ENCODE measurements at places on chromosomes 1 and 21.

GRCh38 chr1:25081496-25081895 lies 150.8 kb downstream of the SYF2 start:
- ATAC-seq = no peak

GRCh38 chr1:19359357-19359756 lies 47.2 kb downstream of the SLC66A1 start:
- no peak for ATAC-seq

DNA sequence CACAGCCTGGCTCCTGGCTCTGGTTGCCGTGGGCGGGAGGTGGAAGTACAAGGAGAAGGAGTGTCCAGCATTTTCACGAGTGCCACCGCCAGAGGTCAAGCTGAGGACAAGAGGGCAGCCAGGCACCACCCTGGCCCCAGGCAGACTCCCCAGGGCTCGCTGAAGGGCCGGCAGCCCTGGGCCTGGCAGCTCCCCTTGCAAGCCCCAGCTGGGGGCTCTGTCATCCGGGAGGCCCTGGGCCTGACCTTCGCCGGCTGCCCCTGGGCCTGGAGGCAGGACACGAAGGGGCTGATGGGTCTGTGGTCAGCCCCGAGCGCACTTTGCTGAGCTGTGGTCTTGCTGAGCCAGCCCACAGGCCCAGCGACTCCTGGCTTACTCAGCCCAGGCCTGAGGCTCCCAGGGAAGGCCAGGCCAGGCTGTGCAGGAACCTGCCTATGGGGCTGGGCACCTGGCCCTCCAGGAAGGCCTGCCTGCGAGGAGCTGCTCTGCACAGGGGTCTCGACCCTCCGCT lies 74.8 kb downstream of the MORN1 start:
- ATAC-seq = no peak

DNA sequence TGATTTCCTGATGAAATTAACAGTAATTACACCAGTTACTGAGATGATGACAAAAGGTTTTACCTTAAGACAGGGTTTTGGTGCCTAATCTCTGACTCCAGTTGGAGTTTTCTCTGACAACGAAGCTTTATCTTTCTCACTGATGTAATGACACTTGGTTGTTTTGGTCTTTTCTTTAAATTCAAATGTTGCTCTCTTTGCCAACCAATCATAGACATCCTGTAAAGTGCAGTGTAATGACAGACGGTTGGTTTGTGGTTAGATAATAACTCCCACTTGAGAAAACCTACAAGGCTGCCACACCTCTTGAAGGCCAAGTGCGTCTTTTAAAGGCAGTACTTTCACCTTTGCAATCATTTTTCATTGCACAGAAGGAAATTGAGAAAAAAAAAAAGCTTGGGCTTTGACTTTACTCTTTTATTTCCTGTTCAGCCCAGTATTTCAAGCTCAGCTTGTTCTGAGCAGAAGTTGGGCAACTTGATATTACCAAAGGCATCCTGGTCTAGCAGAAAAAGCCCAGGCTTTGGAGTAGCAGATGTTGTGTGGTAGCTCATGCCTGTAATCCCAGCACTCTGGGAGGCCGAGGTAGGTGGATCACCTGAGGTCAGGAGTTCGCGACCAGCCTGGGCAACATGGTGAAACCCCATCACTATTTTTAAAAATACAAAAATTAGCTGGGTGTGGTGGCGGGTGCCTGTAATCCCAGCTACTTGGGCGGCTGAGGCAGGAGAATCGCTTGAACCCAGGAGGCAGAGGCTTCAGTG lies 14.9 kb downstream of the PDIK1L start:
- ATAC-seq = peak; percentile 78
